ENCODE measurements at places on chromosomes 6 and 20. TPM values are rescaled to one million over a fixed set of nuclear protein-coding genes. Genes with fewer than 3 reads are reported as not detected.

Gene HAO1
- 0.16 TPM for total RNA-seq

Gene ANKS1A
- total RNA-seq: 95.9 TPM

Gene ENPP3
- total RNA-seq: 1.6 TPM

Gene RAET1G
- total RNA-seq: not detected

Gene SLCO4A1
- 14.2 TPM for total RNA-seq

Gene ZFP57
- 1.6 TPM for total RNA-seq

Gene BPIFA2
- total RNA-seq: not detected

Gene ULBP1
- total RNA-seq: 5.9 TPM

Gene DCDC2
- total RNA-seq: 2.4 TPM

Gene SCRT2
- total RNA-seq: 0.39 TPM

DNA sequence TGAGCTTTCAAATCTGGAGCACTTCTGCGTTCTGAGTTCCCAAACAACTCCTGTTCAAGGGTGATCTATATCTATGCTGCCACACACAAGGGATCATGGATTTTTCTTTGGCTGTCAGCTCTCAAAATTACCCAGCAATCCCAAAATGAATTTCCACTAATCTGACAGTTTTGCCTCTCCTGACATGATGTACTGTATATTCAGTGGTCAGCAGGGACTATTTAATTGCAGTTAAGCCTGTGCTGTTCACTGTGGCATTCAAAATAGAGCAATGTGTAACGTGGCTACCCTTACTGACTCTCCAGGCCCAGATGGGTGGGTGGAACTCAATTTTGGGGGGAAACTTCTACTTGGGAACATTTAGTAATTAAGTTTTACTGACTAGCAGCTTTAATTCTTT lies 283.8 kb upstream of the TSHZ2 start:
- no peak for DNase-seq

GRCh38 chr20:43994486-43995100 lies 79.9 kb downstream of the TOX2 start:
- peak; percentile 25 for DNase-seq

DNA sequence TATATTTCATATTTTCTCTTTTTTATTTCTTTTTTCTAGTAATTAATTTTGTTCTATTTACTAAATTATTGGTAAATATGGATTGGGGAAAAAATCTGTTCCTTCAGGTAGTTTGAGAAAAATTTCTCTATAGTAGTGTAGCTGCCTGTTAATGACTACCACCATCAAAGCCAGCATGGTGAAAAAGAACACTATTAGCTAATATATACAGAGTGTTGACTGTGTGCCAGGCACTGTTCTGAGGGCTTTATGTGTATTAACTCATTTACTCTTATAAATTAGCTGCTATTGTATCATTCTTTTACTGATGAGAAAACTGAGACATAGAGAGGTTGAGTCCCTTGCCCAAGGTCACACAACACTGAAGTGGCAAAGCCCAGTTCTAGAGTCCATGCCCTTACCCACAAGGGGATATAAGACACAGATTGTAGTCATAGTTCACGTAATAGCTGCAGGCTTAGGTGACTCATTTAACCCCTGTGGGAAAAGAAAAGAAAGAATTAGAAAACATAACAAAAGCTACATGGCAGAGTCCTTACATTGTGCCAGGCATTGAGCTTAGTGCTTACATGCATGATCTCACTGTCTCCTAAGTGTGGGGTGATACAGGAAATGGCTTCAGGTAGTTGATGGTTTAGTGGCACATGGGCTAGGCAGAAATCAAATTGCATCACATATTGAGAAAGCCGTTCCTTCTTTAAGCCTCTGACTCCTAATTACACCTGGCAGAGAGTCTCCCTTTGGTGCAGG lies 12.2 kb upstream of the AKIRIN2 start:
- no peak for DNase-seq

DNA sequence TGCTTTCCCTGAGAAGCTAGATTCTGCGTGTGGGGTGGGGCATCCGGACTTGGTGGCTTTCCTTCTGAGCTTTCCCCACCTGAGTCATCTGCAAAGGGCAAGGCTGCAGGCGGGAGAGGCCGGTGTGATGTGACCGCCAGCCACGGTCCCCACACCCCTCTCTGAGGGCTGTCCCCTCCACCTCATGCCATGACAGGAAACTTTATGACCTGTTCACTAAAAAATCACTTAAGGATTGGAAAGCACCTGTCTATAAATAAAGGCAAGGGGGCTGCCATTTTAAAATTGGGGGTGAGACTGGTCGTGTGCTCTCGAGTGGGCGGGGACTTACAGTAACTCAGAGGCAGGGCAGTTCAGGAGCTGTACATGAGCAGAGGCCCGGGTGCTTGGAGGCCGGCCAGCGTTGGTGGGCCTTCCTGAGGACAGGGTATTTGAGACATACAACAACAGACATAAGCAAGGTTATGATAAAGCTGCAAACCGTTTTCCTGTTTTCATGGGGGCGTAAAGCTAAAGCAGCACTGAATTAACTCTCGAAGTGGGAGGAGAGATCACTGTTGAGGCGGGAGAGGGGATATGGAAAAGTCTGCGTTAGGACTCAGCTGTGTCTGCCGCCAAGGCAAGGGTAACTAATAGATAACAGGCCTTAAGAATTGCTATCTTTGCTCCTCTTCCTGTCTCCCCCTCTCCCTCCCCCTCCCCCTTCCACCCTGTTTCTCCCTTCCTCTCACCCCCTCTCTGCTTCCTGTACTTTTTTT lies 16.1 kb upstream of the SERPINB1 start:
- DNase-seq: peak; percentile 63

- DNase-seq: no peak
These were observed 266.9 kb upstream of the STXBP5 start for GRCh38 chr6:146937316-146937715.

DNA sequence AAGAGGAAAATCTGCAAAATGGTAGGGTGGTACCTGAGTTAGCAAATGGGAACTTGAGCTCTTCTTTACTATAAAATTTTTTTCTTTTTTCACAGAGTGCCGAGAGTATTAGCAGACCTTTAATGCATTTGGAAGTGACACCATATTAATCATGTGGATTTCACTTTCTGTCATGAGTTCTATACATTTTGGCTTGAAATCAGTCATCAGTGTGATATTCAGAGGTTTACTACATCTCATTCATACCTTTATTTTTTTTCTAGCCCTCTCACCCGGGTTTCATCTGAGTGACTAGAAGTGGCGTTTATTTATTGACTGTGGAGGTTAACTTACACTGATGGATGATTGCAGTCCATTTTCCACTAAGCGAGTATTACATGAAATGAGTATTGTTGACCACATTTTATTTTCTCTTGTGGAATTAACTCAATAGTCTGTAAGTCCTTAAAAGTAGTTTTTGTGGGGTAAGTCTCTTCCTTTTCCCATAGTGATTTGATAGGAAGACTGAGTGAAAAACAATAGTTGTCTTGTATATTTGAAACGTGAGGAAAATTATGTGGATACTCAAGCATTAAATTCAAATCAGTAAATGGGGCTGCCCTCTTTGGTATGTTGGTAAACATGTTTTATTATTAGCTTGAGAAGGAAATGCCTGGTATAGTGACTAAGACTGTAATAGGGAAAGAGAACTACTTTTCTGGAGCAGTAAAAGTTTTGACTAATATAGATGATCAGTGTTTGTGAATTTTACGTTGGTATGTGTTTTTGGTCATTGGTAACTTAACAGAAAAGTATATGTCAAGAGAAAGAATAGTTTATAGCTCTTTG lies 55.5 kb downstream of the JARID2 start:
- no peak for DNase-seq

DNA sequence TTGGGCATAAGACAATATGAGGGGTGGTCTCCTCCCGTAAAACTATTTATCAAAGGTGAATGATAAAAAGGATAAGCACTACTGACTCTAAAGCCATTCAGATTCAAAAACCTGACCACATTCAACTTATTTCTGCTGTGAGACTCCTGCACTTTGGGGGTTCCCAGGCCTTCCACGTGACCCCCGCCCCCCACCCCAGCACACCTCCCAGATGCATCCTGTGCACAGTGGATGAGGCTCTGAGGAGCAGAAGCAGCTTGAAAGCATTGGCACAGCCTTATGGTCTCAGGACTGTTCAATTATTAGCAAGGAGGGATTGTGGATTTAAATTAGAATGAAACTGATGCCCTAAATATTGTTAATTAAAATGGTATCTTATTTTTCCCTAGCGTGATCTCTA lies 55.1 kb upstream of the SAMD5 start:
- DNase-seq: no peak

DNA sequence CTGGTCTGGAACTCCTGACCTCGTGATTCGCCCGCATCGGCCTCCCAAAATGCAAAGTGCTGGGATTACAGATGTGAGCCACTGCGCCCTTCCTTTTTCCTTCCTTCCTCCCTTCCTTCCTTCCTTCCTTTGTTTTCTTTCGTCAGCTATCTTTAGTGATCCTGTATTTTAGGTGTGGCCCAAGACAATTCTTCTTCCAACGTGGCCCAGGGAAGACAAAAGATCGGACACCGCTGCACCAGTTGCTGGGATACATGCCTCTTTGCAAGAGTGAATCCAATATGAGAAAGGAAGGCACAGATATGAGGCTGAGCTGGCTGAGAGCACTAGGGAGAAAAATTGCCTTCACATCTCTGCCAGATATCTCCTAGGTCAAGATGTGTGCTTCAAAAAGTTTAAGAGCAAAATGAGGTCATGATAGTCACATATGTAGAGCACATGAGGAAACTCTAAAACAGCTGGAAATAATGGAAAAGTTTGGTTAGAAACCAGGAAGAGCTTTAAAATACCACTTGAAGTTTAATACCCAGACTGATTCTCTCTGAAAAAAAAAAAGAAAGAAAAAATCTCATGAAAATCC lies 41.8 kb downstream of the OR2B2 start:
- no peak for DNase-seq

GRCh38 chr6:151109361-151109760 lies 130.4 kb upstream of the AKAP12 start:
- DNase-seq: no peak

DNA sequence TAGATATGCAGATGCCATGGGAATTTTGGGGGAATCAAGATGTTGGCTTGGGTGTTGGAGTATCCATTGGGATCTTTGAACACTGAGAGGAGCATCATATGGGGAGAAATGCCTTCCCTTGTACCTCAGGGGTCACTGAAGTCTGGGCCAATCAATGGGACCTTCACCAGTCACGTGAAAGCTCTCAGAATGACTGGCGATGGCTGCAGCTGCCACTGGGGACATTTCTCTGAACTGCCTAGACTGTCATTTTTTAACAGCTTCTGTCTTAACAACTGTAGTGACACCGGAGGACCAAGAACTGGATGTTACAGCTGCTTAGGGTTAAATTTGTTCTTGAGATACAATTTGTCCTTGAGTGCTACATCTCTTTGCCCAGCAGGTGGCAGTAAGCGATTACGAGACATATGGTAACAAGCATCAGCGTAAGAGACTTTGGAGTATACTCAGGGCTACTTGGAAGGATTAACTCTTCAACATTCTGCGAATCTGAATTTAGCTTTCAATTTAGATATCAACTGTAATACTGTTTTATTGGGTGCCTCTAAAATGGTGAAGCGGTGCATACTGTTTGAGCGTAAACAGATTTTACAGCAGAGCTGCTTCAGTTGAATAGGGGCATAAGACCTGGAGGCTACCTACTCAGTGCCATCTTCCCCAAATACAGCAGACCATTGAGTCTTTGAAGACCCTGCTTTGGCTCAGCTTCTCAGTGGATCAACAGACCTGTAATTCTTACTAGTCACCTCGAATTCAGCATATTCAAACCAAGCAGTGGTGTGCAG lies 36.0 kb downstream of the CCN2 start:
- peak; percentile 87 for DNase-seq

DNA sequence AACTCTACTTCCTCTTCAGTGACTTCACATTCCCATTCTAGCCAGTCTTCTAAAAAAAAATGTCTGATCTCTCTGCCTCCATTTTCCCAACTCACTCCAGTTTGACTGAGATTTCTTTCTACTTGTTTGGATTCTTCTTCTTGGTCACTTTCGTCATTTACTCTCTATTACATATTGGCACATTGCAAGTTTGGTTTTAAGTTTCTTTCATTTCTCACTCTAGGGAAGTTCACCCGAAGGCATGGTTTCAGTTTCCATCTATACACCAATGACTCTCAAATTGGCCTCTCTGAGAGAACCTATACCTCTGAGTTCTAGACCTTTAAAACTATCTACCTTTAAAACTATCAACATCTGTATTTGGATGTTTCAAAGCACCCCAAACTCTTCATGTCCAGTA lies 51.3 kb downstream of the CD109 start:
- DNase-seq: no peak

DNA sequence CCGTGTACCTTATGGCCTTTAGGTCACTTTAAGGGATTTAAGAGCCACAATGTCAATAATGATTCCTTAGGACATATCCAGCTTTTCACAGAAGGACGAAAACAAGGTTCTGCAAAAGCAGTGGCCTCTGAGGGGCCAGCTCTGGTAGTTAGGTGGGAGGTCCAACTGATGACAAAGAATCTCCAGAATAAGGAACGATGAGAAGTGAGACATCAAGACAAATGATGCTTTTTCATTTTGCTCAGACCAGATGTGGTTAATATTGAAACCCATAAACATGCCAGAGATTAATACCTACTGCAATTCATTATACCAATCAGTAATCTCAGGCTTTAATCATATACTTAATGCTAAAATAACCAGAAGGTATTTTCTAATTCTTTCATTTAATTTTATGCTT lies 1.9 kb downstream of the C6orf58 start:
- no peak for DNase-seq

- no peak for DNase-seq
These were observed 22.2 kb upstream of the GABRR1 start for GRCh38 chr6:89239338-89239737.

DNA sequence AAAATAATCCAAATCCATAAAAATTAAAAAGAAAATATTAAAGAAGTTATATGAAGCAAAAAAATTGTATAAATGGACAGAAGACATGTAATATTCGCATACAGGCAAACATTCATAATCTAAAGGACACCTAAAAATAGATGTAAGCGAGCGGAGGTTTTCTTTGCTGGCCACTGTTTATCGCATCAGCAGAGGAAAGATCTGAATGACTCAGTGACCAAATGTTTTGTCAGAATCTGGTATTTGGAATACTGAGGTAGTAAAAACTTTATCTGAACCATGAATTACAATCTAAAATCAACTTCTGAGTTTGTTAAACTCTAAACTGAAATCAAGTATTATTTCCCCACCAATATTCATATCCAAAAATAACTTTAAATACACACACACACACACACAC lies 7.8 kb downstream of the TSPYL4 start:
- no peak for DNase-seq

GRCh38 chr6:144878577-144878976 lies 593.4 kb downstream of the UTRN start:
- DNase-seq: no peak

All from testis (tissue), 5 donors.